GOT3 (cell line): ENCODE measurements at places on chromosomes 4 and X.

DNA sequence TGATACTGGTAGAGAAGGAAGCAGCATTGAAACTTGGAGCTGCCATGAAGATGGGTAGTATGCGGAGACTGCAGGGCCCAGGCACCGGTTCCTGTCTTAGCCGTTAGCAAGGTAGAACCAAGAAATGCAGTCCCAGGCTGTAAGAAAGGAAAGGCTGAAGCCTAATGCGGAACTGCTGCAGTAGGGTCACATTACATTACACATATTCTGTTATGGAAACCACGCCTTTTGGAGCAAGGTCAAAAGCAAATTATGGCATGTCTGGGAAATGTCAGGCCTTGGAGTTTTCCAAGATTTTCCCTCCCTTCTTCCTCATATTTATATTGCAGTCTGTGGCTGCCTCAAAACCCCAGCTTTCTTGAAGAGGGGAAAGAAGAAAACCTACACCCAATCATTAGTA, 204.8 kb upstream of the RASGEF1B start:
- DNase-seq = no peak

GRCh38 chrX:49844611-49845010, 15.5 kb downstream of the PAGE4 start:
- no peak for DNase-seq

GRCh38 chr4:104868958-104869357, 277.7 kb upstream of the TET2 start:
- no peak for DNase-seq

DNA sequence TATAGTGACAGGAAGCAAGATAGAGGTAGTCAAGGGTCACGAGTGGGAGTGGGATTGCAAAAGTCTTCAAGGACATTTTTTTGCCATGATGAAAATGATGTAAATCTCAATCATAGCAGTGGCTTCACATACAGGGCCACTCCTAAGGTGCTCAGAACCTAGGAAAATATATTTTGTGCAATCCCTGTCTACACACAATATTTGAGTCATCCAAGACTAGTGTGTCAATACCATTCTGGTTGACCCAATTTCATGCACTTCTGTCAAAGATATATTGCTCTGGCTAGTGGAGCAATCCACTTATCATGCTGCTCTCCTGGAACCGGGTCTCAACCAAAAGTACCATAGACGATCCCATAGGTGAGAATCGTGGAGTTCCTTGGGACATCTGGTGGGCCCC, 24.2 kb upstream of the XPNPEP2 start:
- DNase-seq = no peak

GRCh38 chr4:105520819-105521790, 31.3 kb upstream of the ARHGEF38 start:
- no peak for DNase-seq
